Activated T-cell treated with anti-CD3 and anti-CD28 coated beads, Interleukin-2, amount 50 U/mL, for 72 hours (primary cell): ENCODE measurements at places on chromosomes 5 and 9. TPM values are rescaled to one million over a fixed set of nuclear protein-coding genes. Genes with fewer than 3 reads are reported as not detected.
A peak's percentile ranks its signal among the peaks of the same experiment; 100 is the strongest.

DNA sequence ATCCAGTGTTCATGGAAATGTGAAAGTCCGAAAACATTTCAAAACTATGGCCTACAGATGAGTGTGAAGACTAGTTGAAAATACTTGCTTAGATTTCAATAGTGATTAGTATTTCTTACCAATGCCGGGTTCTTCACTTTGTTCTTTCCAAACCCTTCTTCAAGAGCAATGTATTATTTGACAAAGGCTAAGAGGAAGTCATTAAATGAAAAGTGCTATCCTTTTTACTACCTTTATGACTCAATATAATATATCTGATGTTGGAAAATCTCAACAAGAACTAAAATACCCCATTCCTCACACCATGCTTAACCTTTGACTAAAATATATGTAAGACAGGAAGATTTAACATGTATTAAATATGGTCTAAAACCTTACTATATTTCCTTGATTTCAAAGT, 6.7 kb upstream of the MIER3 start:
- no peaks in the 10 kb centered on the region for H3K36me3 ChIP-seq
- no peak overlapping the region for H3K4me3 ChIP-seq
- H3K27me3 ChIP-seq: peaks cover 46% of the 10 kb centered on the region
- DNase-seq: no peak
- H3K27ac ChIP-seq: no peak overlapping the region

DMRT3 gene
- not detected for total RNA-seq

DNA sequence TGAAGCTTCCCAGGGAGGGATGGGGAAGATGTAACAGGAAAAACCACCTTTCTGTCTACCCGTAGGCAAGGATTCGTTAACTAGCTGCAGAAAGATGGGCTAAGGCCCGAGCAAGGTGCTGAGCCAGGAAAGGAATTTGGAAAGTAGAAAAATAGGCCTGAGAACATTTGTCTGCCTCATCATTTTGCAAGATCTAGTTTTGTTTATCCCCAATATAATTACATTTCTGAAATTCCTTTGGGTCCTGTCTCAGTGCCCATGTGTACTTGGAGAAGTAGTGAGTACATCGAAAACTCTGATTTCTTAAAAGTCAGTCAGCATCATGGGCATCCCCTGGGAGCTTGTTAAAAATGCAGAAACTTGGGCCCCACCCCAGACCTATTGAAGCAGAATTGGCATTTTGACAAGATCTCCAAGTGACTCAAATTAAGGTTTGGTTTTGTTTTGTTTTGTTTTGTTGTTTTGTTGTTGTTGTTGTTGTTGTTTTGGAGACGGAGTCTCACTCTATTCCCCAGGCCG, 52.1 kb upstream of the CEMIP2 start:
- H3K4me1 ChIP-seq: peaks cover 25% of the 10 kb centered on the region
- no peak for DNase-seq
- H3K27ac ChIP-seq: no peak overlapping the region
- H3K36me3 ChIP-seq: no peaks in the 10 kb centered on the region
- no peak overlapping the region for H3K4me3 ChIP-seq

DNA sequence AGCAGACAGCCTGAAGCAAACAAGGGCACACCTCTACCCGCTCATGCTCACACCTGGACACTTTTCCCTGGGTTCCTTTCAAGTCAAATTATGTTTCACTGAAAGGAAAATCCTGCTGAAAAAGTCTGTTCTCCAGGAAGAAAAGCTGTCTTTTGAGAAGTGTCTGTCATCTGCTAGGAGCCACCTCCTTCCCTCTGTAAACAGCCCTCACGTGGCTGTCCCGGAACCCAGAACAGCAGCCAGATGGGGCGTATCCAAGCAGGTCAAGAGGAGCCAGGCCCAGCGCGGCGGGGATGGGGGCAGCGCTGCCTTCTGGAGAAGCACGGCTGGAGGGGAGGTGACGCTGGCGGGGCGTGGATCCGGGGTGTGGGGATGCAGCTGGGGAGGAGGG, at the start of gene PNPLA7:
TSS of gene PNPLA7 (minus strand) at position 172 of the 391 bp plus-strand sequence. CDS start 205 bp downstream, outside the sequence.
- peak within 1 kb of the TSS; percentile 91 for H3K4me3 ChIP-seq
- peaks cover 3% of the 10 kb centered on the region for H3K36me3 ChIP-seq
- peaks cover 21% of the 10 kb centered on the region for H3K4me1 ChIP-seq
- H3K27me3 ChIP-seq: no peaks in the 10 kb centered on the region
